ENCODE measurements at places on chromosomes 4 and X. TPM values are rescaled to one million over a fixed set of nuclear protein-coding genes. Genes with fewer than 3 reads are reported as not detected.

ARHGEF6 gene
- 4.4 TPM for total RNA-seq

SSX3 gene
- not detected for total RNA-seq

TKTL1 gene
- total RNA-seq: under 0.01 TPM

CITED1 gene
- not detected for total RNA-seq

SCML1 gene
- total RNA-seq: 16.4 TPM

LRIT3 gene
- total RNA-seq: 0.07 TPM

FGF2 gene
- 26.3 TPM for total RNA-seq

SYP gene
- 0.13 TPM for total RNA-seq

NPY5R gene
- total RNA-seq: not detected

F9 gene
- not detected for total RNA-seq

SGMS2 gene
- total RNA-seq: 98.2 TPM

BMPR1B gene
- total RNA-seq: 0.66 TPM

CLTRN gene
- total RNA-seq: not detected

ABLIM2 gene
- 0.80 TPM for total RNA-seq

DDX53 gene
- total RNA-seq: not detected

GBA3 gene
- total RNA-seq: not detected

FAM13A gene
- 13.9 TPM for total RNA-seq

TRAM1L1 gene
- total RNA-seq: 0.57 TPM

PNMA6F gene
- not detected for total RNA-seq

FDCSP gene
- not detected for total RNA-seq

GIMD1 gene
- total RNA-seq: not detected

IL1RAPL2 gene
- not detected for total RNA-seq

ARHGEF38 gene
- not detected for total RNA-seq

NXT2 gene
- total RNA-seq: 11.3 TPM

NUDT10 gene
- 0.43 TPM for total RNA-seq

SSX1 gene
- total RNA-seq: not detected

NPY1R gene
- total RNA-seq: 0.13 TPM

TKTL2 gene
- not detected for total RNA-seq

SPOCK3 gene
- 0.43 TPM for total RNA-seq

TXK gene
- total RNA-seq: 0.79 TPM

KCND1 gene
- 0.36 TPM for total RNA-seq

ZNF81 gene
- total RNA-seq: 7.6 TPM

AVPR2 gene
- not detected for total RNA-seq
